Astrocyte of the hippocampus (primary cell): ENCODE measurements at places on chromosomes 4 and X.

- DNase-seq, result no peak
Observed at GRCh38 chr4:89625599-89626293, 211.2 kb downstream of the SNCA start.

DNA sequence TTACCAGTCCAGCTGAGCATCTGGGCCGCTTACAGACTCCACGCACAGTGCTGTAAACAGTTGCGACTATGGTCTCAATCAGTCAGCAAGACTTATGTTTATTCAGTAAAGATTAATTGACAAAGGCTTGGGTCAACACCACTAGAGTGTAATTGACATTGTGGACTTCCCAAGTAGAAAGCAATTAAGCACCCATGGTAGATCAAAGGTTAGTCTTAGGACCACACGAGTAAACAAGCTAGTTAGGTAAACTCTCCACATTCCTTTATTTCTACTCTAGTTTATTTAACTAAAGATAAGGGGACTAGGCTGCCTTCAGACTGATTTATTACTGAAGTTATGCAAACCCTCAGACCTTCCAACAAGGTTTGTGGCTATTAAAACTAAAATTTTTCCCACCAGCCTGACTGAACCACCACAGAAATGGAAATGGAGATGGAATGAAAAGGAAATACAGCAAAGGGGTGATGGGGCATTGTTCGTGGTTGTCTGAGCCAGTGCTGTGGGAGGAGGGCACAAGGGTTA lies 44.2 kb downstream of the MTHFD2L start:
- DNase-seq, result peak; percentile 81

GRCh38 chr4:14008494-14008893 lies 381.0 kb upstream of the BOD1L1 start:
- DNase-seq, result no peak

DNA sequence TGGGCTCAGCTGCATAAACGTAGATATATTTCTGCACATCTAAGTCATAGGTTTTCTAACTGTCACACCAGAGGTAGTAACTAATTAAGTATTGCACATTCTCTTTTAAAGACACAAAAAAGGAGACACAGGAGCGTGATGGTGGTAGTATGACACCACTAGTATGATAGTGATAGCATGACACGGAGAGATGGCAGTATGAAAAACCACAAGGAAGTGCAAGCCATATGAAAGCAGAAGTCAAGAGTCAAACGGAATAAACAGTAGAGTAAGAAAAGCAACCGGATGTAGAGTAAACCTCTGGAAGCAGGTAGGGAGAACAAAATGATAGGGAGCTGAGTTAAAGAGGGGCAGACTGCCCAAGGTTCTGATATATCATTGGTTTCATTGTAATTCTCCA lies 382.2 kb upstream of the INTU start:
- DNase-seq, result no peak

GRCh38 chr4:10998846-10999245 lies 314.3 kb upstream of the CLNK start:
- peak; percentile 57 for DNase-seq

DNA sequence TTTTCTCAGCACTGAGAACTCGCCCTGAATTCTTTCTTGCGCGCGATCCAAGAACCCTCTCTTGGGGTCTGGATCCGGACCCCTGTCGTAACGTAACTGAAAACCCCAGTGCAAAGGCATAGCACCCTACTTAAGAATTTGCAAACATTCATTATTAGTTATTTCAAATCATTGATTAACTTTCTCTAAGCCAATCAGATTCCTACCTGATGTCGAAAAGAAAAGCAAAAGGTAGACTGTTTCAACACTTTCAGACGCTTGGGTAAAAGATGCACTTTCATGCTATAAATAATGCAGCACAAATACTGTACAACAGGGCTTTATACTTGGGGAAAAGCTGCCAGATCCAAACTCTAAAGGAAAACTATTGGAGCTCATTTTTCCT lies 817 bp upstream of the WDR19 start:
- no peak for DNase-seq

DNA sequence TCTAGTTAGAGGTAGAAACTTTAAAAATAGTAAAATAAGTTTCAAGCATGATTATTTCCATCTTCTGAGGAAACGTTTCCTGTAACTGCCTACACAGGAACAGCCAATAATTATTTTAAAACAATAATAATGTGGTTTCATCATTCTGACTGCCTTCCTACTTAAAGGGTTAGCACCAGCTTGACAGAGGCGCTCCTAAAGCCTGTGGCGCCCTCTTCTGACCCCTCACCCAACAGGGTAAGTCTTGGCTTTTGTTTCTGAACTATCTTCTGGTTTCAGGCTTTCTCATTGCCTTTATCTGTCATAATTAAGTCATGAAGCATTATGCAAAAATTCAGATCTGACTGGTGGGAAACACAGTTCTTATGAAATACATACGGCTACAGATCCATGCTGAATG lies 96.7 kb downstream of the ITM2A start:
- DNase-seq, result no peak

DNA sequence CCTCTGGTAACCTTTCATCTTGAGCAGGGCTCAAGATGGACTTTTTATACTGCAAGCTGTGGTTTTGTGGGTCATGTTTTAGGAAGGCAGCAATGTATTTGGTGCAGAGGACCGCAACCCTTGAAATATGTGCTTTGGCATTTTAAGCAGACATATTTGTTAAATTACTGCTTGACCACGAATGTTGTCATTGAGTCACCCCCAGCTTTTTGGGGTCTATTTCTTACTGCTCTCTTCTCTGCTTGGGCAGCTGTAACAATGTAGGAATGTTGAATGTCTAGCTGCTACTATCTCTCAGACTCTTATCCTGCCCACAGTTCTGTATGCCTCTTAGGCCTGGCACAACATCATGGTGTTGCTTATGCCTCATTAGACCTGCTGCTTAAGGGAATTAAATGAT lies 6.0 kb downstream of the RBPJ start:
- peak; percentile 96 for DNase-seq

DNA sequence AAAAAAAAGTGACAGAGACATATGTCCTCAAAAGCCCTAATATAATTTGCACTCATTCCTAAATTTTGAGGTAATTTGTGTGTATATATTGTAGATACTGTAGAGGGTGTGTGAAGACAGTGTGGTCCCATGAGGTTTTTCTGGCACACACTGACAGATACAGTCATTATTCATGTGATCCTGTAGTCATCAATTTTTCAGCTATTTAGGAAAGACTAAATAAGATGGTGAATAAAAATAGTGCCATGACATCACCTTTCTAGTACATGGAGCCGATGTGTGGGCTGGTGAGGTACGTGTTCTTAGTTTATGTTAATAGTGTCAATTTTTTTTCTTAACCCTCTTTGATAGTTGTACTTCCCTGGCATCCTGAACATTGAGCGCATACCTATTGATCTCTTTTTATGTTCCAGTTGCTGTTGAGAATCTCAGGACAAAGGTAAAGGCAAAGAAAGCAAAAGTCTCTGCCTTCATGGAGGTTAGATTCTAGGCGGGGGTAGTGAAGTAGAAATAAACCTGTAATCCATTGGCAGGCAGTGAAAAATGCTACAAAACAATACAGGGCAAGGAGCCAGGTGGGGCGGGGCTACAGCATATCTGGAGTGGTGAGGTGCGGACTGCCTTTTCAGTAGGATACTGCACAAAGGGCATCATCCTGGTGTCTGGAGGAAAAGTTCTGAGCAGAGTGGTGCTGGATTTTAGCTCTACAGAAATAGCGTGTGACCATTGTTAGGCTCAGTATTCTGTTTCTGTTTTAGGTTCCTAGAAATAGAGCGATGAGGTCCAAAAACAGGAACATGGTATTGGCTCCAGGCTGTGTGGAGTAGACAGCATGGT lies 93.8 kb downstream of the ARHGAP10 start:
- no peak for DNase-seq

DNA sequence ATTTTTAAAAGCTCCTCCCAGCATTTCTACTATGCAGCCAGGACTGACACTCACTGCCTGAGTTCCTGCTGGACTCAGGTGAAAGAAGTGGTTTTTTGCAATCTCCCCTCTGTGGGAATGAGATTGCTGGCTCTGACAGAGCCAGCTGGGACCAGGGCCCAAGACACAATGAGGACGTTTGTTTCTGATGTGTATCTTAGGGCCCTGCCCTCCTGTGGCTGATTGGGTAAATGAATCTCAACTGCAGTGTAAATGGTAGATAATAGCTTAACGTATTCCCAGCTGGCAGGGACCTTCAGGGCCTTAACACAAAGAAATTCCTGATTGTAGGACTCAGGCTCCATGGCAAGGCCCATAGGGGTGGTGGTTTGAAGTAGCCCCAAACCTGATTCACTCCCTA lies 85.8 kb upstream of the PRPS1 start:
- DNase-seq, result peak; percentile 42

DNA sequence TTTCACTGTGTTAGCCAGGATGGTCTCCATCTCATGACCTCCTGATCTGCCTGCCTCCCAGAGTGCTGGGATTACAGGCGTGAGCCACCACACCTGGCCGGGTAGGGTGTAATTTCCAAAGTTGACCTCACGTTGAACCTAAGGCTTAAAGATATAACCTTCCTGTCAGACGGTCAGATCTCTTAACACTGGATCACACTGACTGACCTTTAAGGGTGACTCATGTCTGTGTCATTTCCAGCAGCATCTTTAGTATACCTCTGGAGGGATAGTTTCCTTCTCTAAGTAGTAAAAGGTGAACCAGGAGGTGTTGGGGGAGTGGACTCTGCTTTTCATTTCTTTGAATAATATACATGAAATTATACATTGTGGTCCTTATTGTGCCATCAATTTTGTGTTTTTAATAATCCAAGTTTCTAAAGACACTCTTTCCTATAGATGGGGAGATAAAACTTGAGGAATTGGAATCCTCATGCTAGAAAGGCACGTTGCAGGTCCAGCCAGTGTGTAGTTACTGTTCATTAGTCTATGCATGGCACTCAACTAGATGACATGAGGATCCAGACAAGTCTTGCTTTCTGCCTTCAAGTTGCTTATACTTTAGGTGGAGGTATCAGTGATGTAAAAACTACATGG lies 45.7 kb downstream of the ARHGAP10 start:
- DNase-seq, result no peak

DNA sequence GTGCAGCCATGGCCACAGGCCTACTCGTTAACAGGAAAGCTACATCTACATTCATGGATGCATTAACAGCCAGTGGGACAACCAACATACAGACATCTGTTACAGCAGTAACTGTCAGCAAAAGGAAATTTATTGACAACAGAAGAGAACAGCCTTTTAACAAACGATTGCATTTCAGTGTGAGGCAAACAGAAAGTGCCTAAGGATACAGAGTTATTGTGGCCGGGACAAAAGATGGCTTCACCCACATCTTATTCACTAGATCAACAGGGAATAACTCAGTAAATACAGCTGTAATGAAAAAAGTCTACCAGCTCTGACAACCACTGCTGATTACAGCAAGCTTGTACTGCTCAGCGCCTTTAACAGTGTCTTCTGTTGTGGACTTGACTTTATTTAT lies 61.5 kb upstream of the TBL1X start:
- no peak for DNase-seq

GRCh38 chrX:111047575-111047974 lies 48.4 kb upstream of the PAK3 start:
- no peak for DNase-seq

DNA sequence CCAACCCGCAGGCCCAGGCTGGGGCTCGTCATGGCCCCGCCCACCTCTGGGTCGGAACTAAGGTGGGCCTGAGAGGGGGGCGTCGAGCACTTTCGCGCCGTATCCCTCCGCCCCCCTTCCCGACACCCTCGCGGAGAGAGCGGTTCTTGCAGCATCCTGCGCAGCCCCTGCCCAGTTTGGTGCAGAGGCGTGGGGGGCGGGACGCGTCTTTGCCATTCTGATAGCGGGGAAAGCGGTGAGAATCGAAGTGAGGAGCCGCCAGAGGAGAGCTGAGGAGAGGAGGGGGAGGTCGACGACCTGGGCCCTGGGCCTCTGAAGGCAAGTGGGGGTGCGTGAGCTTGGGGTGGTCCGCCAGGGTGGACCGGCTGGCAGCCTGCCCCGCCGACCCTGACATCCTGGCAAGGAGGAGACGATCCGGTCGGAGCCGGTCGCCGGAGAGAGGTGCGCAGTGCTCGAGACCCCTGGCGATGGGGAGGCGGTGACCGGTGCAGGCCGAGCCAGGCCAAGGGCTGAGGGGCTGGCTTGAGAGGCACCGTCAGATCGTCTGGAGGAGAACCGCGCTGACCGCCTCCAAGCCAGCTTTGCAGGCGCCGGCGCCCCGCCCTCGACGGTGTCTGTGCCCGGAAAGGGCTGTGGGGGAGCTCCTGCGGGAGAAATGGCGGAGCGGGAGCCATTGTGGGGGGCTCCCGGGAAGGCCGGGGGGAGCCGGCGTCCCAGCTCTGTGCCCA lies 25.5 kb downstream of the GPRASP3 start:
- DNase-seq, result peak; percentile 53

- peak; percentile 2 for DNase-seq
Observed at GRCh38 chr4:48832571-48832970, 1.7 kb downstream of the OCIAD1 start.

- no peak for DNase-seq
Observed at GRCh38 chr4:147076179-147076578, 130.5 kb upstream of the TTC29 start.

- DNase-seq, result peak; percentile 94
Observed at GRCh38 chr4:138242076-138242833, at the start of gene SLC7A11. Gene SLC7A11 (minus strand): TSS chr4:138242349. CDS start chr4:138242069, 280 bp downstream.

DNA sequence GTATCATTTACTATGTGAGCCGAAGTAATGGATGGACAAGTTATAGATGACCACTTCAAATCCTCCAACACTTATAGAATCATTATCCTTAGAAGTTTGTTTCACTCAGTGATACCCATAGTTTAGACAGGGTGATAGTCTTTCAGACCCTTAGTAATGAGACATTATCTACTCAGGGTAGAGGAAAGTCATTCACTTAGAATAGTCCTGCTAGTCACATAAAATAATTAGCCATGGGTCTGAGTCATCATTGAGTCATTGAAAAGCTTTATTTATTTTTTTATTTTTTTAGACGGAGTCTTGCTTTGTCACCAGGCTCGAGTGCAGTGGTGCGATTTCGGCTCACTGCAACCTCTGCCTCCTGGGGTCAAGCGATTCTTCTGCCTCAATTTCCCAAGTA lies 321.7 kb upstream of the FSTL5 start:
- peak; percentile 53 for DNase-seq

DNA sequence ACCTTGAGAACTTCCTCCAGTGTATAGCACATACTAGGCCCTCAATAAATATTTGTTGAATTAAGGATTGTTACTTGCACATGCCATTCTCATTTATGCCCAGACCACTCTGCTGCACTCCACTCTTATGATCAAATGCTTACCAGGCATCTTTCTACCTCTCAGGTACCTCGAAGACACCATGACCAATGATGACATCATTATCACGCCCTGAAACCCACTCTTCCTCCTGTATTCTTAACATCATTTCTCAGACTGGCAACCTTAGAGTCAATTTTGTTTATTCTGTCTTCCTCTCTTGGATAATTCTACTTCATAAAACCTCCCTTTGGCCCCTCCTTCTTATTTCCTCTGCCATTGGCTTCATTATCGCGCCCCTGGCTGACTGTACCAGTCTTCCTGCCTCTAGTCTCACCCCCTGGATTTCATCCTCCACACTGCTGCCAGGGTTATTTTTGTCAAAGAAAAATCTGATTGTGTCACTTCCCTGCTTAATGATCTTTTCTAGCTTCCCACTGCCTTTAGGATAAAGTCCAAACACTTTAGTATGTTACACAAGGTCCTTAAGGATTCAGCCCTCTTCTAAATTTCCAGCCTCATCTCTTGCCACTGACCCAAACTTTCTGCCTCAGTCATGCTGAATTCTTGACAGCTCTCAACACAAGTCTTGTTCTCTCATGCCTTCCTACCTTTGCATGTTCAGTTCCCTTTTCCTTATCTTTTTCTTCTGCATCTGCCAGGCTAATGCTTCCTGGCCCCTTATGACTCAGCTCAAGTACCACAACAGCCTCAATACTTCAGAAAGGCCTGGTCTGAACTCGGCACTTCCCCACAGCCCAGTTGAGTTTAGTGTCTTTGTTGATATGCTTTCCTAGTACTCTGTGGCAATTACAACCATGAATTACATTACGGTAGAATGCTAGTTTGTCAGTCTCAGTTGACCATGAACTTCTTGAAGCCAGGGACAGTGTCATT lies 45.8 kb downstream of the HDAC8 start:
- peak; percentile 29 for DNase-seq
